Stimulated activated CD4-positive, alpha-beta T cell treated with anti-CD3 and anti-CD28 coated beads, Interleukin-12 subunit alpha, Interleukin-12 subunit beta, amount 100 ng/mL, for 4 hours (primary cell): ENCODE measurements at places on chromosomes 2 and 18.

GRCh38 chr2:28748176-28748575, 3.5 kb upstream of the PPP1CB start:
- DNase-seq: no peak

DNA sequence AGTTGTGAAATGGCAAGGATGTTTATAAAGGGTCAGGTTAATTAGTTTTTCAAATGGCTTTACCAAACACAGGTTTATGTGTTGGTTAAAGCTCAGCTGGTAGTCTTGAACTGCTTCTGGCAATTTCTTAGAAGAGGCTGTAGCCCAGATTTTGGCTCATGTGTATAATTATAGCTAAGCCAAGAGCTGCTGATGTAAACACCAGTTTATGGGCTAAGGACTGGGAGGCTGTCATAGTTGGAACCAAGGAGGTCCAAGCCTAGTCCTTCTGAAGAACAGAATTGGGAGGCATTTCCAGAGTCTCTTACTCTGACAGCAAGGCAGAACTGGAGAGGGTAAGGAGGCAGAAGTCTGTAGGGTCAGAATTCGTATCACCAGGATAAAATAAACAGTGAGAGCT, 25.4 kb downstream of the UBE2E3 start:
- DNase-seq: no peak

GRCh38 chr2:71082402-71083252, 14.2 kb downstream of the NAGK start:
- DNase-seq: peak; percentile 16

GRCh38 chr2:9165625-9166024, 41.0 kb upstream of the ASAP2 start:
- no peak for DNase-seq

DNA sequence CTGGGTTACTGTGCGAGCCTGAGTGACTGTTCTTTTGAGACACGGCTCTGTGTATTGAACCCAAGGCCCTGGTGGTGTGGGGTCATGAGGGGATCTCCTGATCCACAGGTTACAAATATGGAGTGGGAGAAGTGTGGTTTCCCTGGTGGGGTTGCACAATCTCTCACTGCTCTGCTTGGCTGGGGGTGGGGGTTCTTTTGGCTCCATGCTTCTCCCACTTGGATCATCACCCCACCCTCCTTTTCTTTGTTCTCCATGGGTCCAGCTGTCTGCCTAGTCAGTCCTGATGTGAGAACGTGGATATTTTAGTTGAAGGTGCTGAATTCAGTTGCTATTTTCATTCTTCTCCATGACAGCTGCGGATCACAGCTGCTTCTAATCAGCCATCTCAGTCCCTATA, 37.8 kb downstream of the AGPS start:
- DNase-seq: no peak
